ENCODE measurements at places on chromosomes 3 and 15.

GRCh38 chr3:53109190-53109589, 21.0 kb downstream of the RFT1 start:
- no peak for DNase-seq

DNA sequence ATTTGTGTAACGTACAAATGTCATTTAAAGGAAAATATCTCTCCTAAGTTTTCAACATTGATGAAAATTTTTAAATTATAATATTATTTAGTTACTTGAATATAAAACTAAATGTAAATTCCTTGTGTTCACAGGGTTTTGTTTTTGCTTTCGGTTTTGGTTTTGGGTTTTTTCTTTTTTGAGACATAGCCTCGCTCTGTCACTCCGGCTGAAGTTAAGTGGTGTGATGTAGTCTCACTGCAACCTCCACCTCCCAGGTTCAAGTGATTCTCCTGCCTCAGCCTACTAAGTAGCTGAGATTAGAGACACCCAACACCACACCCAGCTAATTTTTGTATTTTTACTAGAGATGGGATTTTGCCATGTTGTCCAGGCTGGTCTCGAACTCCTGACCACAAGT, 79.3 kb upstream of the TCF12 start:
- DNase-seq, result no peak

- no peak for DNase-seq
Measured at GRCh38 chr15:65939901-65940617, 70.8 kb downstream of the RAB11A start.

DNA sequence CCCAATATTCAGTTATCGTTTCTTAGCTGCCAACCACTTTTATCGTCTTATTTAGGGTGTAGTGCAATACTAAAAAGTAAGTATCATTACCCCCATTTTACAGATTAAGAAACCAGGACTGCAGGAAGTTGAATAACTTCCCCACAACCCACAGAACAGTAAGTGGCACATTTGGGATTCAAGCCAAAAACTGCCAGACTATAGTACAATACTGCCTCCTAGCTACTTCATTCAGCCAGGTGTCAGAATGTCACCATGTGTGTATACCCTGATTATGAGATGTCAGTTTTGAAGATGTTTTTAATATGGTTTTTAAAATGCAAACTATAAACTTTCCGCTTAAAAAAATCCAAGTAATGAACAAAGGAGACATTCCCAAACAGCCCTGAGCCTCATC, 74.2 kb upstream of the PROK2 start:
- no peak for DNase-seq

DNA sequence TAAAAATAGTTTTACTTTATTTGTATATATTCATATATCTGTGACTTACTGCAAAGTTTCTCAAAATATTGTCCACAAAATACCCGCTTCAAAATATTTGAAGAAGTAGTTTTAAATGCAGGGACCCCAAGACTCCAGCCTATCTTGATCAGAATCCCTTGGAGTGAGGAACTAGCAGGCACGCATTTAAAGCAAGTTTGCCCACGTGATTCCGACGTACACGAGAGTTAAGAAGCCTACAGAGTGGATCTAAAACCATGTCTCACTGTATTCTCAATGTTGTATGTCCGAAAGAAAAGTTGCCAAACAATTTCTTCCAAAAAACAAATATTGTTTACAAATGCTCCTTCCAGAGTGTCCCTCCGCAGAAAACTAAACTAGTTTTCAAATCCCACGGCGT, 1.7 kb downstream of the GABRB3 start:
- DNase-seq, result no peak

DNA sequence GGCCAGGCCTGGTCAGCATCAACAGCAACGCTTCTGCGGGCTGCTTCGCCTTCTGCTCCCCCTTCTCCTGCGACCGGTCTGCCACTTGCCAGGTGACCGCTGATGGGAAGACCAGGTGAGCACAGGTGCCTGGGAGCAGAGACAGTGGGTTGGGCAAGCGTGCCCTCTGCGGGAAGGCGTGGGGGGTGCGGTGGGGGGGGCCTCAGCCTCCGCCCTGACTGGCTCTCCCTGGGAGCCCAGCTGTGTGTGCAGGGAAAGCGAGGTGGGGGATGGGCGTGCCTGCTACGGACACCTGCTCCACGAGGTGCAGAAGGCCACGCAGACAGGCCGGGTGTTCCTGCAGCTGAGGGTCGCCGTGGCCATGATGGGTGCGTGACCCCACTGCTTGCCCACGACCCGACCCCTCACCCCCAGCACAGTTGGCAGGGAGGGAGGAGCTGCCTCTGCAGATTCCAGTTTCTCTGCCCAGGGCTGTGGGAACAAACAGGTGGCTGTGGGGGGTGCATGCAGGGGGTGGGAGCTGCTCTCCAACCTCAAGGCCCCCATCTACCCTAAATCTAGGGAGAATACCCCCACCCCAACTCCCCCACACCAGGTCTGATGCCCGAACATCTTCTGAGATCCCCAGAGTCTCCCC, 8.8 kb downstream of the STAB1 start:
- no peak for DNase-seq

DNA sequence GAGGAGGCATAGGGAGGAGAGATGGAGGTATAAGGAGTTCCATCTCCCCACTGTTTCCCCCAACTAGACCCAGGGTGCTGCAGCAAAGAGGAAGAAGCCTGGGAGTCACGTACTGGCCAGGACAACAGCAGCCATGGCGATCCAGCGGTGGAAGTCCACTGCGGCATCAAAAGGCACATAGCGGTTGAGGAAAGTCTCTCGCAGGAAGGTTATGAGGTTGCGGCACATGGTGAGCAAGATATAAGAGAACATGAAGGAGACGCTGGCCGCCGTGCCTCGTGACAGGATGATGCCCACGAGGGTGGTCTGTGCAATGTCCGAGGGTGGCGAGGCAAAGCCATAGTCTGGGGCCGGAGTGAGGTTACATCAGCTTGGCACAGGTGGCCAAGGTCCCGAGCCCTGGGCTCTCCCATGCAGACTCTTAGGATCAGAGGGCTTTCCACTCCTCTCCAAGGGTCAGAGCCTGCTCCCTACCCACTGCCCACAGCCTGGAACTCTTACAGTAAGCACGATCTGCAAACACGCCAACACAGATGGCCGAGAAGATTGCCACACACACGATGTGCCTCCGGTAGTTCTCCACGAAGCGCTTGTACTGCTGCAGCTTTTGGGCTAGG, 14.3 kb downstream of the DUOX2 start:
- DNase-seq, result no peak

All from NT2/D1 (cell line).